NCI-H1417 treated with DMSO at 0.1 percent for 48 hours (cell line): ENCODE measurements at places on chromosomes 5 and 9.

- DNase-seq: no peak
Measured at GRCh38 chr5:6159832-6160430, 218.4 kb downstream of the MED10 start.

DNA sequence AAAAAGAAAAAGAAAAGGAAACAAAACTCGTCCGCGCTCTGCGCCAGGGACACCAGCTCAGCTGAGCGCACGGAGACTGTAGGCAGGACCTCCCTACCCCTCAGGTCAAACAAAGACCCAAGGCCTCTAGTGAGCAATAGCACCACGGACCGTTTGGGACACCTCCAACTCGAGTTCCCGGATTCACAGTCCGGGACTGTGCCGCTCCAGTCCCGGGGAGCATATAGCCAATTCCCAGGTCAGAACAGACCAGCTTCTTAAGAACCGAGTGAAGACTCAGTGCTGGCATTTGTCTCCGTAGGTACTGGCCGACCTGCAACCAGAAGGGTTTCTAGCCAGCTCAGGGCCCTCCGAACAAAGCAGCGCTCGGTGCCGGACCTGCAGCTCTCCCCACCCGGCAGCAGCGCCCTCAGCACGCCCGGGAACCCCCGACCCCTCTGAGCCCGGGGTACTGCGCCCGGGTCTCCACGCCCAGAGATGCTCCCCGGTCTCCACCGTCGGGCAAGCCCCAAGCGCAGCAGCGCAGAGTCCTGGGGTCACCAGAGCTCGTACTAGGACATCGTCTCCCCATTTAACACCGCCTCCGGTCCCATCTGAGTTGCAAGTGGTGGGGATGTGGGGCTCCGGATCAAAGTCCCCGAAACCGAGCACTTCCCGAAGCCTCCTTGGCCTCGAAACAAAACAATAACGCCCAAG is 591 bp downstream of the ABCA1 start:
- DNase-seq: no peak

DNA sequence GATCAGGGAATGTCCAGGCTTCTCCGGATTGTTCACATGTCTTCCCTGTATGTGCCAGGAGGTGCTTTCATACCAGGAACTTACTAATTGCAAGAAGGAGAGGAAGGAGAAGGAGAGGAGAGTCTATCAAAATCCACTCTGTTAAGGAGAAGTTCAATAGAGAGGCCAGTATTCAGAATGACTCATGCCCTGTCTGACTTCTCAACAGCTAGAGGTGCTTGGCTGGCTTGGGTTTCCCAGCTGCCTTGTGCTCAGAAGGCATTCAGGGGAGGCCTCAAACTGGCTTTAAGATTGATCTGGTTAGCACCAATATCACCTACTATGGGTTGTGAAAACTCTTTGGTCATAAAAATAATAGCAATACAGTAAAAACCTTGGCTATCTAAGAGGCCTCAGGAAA is 167.9 kb upstream of the GLRA1 start:
- no peak for DNase-seq

DNA sequence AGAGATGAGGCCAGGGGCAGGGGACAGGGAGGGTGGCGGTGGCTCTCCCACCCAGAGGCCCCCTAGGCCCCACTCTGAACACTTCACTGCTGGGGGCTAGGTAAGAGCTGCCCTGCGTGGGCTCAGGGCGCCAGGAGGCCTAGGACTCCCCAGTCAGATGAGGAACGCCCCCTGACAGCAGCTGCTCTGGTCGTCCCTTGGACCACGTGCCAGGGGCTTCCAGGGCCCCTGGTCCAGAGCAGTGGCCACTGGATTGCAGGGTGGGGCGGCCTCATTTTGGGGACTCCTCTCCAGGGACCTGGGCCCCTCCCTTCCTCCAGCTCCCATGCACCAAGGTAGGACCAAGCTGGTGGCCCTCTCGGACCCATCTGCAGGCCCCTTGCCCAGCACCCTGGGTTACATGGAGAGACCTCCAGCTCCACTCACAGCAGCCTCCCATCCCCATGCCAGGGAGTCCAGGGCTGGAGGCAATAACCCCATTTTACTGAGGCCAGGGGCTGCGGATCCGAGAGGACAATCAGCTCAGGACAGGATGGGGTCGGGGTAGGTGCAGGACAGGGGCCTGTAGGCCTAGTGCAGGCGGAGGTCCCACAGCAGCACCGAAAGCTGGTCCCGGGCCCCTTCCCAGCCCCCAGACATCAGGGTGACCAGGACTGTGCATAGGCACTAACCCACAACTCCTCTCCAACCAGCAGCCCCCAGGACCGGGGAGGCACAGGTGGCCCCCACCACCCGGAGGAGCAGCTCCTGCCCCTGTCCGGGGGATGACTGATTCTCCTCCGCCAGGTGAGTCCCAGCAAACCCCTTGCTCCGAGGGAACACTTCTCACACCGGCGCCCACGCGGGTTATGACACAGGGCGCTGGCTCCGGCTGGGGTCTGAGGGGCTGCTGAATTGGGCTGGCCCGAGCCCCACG is 1.5 kb downstream of the EGFL7 start:
- no peak for DNase-seq

- no peak for DNase-seq
Measured at GRCh38 chr9:92187989-92188714, 72.9 kb upstream of the SPTLC1 start.

GRCh38 chr9:21110708-21111576 is 30.7 kb downstream of the IFNW1 start:
- DNase-seq: no peak

DNA sequence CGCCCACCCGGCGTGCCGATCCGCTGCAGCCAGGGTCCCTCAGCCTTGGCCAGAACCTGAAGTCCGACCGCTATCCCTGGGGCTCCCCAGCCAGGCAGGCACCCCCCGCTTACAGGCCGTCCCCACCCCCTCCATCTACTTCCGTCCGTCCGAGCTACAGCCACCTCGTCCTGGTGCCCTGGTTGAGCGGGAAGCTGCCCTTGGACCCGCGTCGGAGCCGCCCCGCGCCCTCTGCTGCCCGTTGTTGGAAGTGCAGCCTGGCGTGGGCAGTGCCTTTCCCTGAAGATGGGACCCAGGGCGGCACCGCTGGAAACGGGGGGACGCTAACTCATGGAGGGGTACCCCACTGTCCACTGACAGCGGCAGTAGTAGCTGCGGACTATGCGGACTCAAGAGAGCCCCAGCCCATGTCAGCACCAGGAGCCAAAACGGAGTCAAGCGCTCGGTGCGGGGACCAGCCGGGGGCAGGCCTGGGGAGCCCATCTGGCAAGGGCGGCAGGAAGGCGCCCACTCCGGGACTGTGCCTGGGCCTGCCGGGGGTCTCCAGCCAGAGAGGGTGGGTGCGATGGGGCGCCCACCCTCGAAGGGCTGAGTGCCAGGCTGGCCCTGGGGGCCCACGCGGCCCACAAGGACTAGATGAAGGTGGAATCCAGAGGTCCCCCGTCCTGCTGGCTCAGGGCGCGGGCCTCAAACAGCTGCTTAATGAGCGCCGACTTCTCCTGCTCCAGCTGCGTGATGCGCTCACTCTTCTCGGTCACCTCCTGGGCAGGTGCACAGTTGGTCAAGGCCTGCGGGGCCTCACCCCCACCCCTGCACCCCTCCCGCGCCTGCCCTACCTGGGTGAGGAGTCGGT is 6.1 kb downstream of the SAPCD2 start:
- DNase-seq: no peak

- DNase-seq: no peak
Measured at GRCh38 chr5:4275232-4275631, 679.6 kb downstream of the IRX1 start.

GRCh38 chr5:52334367-52334766 is 453.3 kb upstream of the ITGA1 start:
- no peak for DNase-seq

- DNase-seq: no peak
Measured at GRCh38 chr9:135463140-135463539, 16.4 kb upstream of the PPP1R26 start.

DNA sequence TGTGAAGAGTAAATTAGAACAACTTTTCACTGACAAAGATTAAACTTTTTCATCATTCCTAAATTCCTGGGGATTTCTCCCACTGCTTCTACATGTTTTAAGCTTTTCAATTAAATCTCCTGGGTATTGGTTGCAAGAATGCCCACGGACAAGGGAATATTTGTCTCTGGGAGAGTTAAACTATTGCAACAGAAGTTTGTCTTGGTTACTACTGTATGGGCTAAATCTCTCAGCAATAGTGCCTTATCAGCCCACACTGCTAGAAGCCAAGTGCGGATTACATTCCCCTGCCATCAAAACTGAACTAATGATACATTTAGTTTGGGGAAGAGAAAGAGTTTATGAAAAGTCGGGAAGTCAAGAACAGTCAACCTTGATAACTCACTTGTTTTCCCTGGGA is 528.2 kb upstream of the C9orf72 start:
- DNase-seq: no peak

DNA sequence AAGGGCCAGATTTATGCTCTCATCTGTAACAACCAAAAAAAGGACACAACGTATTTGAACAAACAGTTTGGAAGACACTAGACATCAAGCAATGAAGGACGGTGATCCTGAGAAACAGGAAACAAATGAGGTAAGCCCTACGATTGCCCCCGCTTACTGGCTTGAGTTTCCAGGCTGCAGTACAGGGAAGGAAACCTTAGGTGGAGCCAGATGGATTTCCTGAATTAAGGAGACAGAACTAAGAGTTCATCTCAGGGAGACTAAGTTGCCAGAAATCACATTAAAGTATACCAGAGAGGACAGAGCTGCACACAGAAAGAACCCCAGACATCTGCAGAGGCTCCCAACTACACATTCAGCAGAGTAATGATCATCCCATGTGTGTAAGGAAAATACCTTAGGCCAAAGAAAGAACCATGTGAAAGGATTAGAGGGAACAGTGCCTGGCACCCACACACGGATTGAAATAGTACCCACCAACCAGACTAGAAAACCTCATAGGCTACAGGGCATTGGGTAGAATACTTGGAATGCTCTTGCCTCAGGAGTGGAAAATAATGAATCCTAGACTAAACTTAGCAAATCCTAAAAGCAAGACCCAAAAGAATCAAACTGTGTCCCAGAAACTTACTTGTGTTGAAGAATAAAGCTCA is 99.3 kb upstream of the NIPBL start:
- no peak for DNase-seq

- no peak for DNase-seq
Measured at GRCh38 chr9:116520218-116520617, 166.9 kb upstream of the TRIM32 start.
